Activated naive CD8-positive, alpha-beta T cell treated with anti-CD3 and anti-CD28 coated beads, Interleukin-2, amount 10 ng/mL, durations not matched to agents 7 days and 5 days (primary cell): ENCODE measurements at places on chromosomes 7 and 10.
A peak's percentile ranks its signal among the peaks of the same experiment; 100 is the strongest.

DNA sequence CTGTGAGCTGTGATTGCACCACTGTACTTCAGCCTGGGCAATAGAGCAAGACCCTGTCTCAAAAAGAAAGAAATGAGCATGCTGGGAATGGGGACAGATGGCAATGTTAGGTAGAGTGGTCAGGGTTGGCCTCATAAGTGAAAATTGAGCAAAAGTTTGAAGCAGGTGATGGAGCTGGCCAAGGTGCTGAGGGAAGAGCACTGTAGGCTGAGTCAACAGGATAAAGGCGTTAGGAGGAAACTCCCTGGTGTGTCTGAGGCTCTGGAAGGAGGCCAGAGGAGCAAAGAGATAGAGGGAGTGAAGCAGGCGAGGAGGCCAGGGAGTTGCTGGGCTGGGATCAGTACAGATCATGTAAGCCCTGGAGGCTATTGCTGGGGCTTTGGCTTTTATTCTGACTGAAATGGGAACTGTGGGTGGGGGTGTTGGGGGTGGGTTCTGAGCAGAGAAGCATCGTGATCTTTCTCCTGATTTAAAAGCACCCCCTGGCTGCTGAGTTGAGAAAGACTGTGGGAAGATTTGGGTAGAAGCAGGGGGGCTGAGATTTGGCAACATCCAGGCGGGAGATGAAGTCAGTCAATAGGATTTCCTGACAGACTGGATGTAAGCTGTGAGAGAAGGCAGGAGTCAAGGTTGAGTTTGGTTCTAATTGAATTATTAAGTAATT is 52.5 kb upstream of the VKORC1L1 start:
- no peak for DNase-seq

GRCh38 chr10:45607276-45607675 is 65.3 kb downstream of the ZFAND4 start:
- no peak for DNase-seq

DNA sequence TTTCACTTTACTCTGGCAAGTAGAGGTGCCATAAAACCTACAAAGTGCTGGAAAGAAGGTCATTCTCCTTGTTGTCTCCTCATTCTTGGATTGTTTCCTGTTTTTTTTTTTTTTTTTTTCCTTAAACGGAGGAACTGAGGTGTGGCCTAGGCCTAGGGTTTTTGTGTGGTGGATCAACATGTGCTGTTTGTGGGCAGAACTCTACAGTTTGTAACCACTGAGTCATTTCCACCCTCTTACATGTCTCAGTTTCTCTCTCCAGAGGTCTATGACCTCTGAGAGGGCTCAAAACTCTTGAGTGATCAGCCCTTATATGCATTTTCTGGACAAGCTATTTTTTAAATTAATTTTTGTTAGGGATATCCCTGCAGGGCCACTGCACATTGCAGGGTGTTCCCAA is 296.0 kb downstream of the PPP1R3A start:
- DNase-seq, result no peak

DNA sequence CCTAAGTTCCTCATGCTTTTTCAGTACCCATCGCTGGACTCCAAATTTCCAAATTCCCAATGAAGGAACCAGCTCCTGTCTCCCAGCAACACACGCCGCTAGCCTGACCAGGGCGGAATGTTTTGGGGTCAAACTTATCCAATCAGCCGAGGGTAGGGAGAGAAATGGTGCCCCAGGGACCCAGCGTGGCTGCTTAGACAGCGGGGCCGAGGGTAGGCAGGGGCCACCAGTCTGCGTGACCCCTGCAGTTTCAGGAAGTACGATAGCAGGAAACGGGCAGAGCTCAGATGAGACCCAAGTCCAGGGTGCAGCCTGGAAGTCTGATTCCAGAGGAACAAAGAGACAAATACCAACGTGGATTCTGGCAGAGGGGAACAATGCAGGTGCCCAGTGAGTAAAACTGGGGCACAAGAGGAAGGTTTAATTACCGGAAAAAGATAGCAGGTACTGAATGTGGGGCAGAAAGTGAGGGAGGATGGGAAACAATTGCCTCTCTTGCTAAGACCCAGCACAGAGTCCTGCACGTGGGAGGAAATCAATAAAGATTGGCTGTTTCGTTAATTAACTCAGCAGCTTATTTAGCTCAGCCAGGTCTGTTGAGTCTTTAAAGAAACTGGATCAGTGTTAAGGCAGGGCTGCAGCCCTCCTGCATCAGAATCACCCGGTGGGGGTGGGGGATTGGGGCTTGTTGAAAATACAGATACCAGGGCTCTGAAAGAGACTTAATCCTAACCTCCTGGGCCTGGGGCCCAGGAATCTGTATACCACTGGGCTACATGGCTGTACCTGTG is 50.4 kb upstream of the NFE2L3 start:
- DNase-seq, result peak; percentile 41

DNA sequence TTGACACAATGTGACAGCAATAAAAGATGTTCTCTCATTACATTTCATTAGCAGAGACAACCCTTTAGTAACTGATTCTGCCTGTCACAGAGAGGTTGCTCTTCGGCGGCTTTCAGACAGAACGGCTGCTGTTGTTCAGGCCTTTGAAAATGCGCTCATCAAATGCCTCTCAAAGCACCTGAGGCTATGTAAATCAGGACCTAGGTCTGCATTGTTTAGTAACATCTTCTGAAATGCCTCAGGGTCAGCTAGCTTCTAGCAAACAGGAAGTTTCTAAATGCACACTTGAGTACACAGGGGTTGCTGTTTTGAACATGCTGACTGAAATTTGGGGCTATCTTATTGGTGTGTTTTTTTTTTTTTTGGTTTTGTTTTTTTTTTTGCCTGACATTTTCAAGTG is 143.3 kb upstream of the DKK1 start:
- no peak for DNase-seq

DNA sequence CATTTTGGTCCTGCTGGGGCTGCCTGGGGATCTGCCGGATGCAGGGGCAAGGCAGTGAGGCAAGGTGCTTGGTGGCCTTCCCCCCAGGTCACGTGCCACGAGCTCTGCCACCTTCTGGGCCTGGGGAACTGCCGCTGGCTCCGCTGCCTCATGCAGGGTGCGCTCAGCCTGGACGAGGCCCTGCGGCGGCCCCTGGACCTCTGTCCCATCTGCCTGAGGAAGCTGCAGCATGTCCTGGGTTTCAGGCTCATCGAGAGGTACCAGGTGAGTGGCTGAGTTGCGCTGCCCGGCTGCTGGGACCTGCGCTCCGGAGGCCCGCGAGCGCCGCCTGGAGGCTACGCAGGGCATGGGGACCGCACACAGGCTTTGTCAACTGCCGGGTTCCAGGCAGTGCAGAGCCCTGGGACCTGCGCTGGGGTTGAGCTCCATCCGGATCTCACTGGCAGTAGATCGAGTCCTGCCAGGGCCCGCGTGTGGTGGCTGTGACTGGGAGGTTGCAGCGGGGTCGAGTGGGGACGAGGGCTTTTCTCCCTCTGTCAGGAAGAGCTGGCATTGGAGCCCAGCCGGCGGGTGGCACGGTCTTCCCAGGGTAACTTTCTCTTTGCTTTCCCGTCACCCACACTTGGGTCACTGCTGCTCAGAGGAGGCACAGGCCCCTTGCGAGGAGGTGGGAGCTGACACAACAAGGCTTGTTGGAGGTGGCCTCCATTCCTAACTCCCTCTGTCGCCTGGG is 21.7 kb downstream of the AMZ1 start:
- peak; percentile 89 for DNase-seq

GRCh38 chr10:42780456-42780855 is 2.1 kb upstream of the BMS1 start:
- DNase-seq, result no peak

DNA sequence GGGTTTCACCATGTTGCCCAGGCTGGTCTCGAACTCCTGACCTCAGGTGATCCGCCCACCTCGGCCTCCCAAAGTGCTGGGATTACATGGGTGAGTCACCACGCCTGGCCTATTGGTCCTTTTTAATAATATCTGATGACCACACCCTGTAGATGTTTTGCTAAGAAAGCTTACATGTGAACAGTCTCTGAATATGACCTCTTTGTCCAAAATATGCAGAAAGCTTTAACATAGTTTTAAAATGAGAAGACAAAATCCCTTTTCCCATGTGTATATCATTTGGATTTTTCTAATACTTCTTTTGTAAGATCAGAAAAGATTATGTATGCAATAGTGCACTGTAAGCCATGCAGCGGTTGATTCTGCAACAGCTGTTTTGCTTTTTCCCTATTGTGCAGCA is 38.5 kb downstream of the MCU start:
- DNase-seq, result no peak
